Suprapubic skin (tissue), 4 donors: ENCODE measurements at places on chromosomes 3 and 15.

DNA sequence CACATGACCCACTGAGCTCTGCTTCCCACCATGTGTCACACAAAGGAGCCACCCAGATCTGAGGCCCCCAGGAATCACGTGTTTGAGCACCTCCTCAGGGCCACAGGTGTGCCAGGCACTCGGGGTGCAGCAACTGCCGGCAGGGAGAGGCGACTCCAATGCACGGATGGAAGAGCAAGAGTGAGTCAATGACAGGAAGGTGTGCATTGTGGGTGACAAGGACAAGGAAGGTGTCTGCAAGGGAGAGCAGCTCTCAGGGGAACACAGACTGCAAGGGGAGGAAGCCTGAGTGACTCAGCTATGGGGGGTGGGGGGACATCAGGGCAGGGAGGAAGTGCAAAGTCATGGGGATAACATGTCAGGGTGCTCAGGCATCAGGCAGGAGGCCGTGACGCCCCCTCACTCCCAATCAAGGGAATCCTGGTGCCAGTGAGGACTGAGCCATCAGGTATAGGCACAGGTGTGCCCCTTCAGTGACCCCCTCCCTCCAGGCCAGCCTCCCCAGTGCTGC lies 67.4 kb downstream of the NUP210 start:
- H3K4me3 ChIP-seq: no peak overlapping the region
- H3K27ac ChIP-seq: no peak overlapping the region
- H3K36me3 ChIP-seq: peaks cover 9% of the 10 kb centered on the region
- no peaks in the 10 kb centered on the region for H3K4me1 ChIP-seq
- no peaks in the 10 kb centered on the region for H3K27me3 ChIP-seq

- H3K36me3 ChIP-seq: peaks cover 19% of the 10 kb centered on the region
- no peak for DNase-seq
- peaks cover 23% of the 10 kb centered on the region for H3K4me1 ChIP-seq
- H3K4me3 ChIP-seq: no peak overlapping the region
Measured at GRCh38 chr3:14458434-14459275, 56.2 kb downstream of the SLC6A6 start.

- no peak for DNase-seq
- no peak overlapping the region for H3K27ac ChIP-seq
- no peak overlapping the region for H3K4me3 ChIP-seq
- no peaks in the 10 kb centered on the region for H3K4me1 ChIP-seq
Measured at GRCh38 chr3:109278546-109278945, 37.8 kb downstream of the DPPA2 start.

- no peak overlapping the region for H3K27ac ChIP-seq
- H3K36me3 ChIP-seq: no peaks in the 10 kb centered on the region
- H3K4me1 ChIP-seq: no peaks in the 10 kb centered on the region
Measured at GRCh38 chr15:82931221-82931620, 21.3 kb downstream of the HOMER2 start.

- H3K4me3 ChIP-seq: no peak overlapping the region
- no peak for DNase-seq
- peaks cover 6% of the 10 kb centered on the region for H3K4me1 ChIP-seq
- no peak overlapping the region for H3K27ac ChIP-seq
- H3K27me3 ChIP-seq: no peaks in the 10 kb centered on the region
Measured at GRCh38 chr15:71626596-71627088, 183.7 kb upstream of the NR2E3 start.

DNA sequence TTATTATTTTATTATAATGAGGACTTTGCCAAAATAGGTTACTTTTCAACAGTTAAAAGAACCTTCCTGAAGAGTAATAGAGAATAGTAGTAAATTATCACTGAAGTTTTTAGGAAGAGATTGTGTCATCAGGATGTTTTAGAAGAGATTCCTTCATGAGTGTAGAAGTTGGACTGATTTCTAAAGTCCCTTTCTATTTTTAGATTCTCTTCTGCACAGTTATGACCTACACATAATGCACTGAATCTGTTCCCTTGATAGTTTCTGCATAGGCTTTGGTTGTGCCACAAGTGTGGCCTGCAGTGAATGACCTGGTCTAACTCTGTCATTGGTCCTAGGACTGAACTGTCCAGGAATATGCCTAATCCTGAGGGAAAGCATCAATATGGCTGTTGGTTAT lies 23.9 kb downstream of the SLC35A5 start:
- no peaks in the 10 kb centered on the region for H3K27me3 ChIP-seq
- no peak overlapping the region for H3K4me3 ChIP-seq
- DNase-seq: no peak
- H3K4me1 ChIP-seq: peaks cover 2% of the 10 kb centered on the region
- H3K27ac ChIP-seq: no peak overlapping the region
- peaks cover 67% of the 10 kb centered on the region for H3K36me3 ChIP-seq

DNA sequence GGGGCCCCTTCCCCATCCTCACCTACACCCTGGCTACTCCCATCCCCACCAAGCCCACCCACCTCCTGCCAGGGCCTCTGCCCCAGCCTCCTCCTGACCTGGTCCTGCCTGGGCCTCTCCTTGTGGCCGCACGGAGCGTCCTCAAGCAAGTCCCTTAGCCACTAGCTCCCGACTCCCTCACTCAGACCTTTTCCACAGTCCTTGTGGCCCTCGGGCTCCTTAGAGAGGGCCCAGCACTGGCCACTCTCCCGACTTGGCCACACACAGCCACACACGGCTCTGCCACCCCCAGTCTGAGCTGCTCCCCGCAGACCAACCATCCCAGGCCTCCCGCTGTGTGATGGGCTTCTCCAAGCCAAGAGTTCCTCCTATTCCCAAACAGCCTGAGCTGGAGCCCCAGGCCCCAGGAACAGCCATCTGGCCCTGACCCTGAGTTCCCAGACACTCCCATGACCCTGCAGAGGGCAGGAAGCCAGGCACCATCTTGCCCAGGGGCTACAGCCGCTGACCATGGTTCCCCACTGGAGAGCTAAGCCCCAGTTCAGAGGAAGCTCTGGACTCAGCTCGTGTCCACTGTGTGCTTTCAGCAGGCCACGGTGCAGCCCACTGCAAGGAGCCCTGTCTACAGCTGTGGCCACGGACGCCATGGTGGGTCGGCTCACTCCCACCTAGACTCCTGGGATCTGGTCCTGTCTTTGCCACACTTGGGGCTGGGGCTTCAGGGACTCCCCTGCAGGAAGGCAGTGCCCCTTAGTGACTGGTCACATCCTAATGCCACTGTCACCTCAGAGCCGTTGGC lies 7.0 kb upstream of the RAB43 start:
- H3K4me3 ChIP-seq: no peak overlapping the region
- no peaks in the 10 kb centered on the region for H3K27me3 ChIP-seq
- no peaks in the 10 kb centered on the region for H3K4me1 ChIP-seq
- no peak for DNase-seq
- H3K36me3 ChIP-seq: peaks cover 71% of the 10 kb centered on the region
- no peak overlapping the region for H3K27ac ChIP-seq

DNA sequence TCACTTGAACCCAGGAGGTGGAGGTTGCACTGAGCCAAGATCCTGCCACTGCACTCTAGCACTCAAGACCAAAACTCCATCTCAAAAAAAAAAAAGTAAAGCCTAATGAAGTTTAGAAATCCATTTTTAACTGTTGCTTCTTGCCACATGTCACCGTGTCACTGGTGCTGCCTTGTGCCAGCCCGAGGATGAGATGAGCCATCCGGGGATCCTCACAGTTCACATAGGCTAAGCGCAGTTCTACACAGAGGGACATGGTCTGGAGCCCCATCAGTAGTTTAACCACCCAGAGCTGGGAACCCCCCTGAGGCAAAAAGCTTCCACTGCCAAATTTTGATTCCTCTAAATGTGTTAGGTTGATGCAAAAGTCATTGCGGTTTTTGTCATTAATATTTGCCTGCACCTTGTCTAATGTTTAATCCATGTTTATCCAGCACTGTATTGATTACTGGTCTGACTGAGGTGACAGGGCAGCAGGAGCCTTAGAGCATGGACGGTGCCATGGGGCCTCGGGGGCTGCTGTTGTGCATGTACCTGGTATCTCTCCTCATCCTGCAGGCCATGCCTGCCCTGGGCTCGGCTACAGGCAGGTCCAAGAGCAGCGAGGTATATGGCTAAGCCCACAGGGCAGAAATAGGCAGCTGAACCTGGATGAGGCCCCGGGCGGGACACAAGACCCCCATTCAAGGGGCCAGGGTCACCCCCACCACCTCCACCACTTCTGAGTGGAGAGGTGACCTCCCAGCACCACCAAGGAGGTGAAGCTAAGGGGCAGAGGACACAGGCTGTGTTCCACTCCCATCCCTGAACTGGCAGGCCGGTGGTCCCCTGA lies at the start of gene ITIH1:
Gene ITIH1 (plus strand): TSS at position 473 of the 832 bp plus-strand sequence. CDS start 17 bp downstream, at position 490.
- H3K4me1 ChIP-seq: no peaks in the 10 kb centered on the region
- DNase-seq: no peak
- no peak within 1 kb of the TSS for H3K4me3 ChIP-seq
- H3K27me3 ChIP-seq: peaks cover under 1% of the 10 kb centered on the region
- H3K36me3 ChIP-seq: no peaks in the 10 kb centered on the region
- no peak within 1 kb of the TSS for H3K27ac ChIP-seq

GRCh38 chr15:57143511-57144078 lies 225.2 kb downstream of the TCF12 start:
- DNase-seq: no peak
- no peaks in the 10 kb centered on the region for H3K27me3 ChIP-seq
- no peaks in the 10 kb centered on the region for H3K36me3 ChIP-seq
- H3K4me3 ChIP-seq: no peak overlapping the region
- peaks cover 21% of the 10 kb centered on the region for H3K4me1 ChIP-seq

DNA sequence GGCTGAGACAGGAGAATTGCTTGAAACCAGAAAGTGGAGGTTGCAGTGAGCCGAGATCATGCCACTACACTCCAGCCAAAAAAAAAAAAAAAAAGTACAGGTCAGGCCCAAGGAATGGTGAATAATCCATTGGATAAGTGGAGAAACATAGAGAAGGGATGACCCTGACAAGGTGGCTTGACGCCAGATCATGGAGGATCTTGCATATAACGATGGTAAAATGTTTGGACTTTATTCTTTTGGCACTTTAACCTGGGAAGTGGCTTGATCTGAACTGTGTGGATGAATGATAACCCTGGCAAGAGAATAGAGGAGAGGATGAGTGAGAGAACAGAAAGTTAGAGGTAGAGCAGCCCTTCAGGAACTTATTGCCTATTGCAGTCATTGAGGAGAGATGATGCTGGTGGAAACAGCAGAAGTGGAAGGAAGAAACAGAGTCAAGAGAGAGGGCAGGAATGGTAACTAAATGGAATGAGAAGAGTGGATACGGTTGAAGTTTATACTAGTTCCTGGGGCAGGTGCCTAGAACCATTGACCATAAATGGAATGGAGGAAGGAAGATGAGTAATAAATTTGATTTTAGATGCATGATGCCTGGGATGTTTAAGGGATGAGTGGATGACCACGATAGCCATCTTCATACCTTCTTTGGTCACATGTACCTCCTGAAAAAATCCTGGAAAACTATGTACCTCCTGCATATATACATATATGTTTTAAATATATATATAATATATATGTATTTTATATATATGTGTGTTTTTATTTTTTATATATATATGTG lies 57.8 kb downstream of the BLM start:
- H3K4me1 ChIP-seq: no peaks in the 10 kb centered on the region
- H3K36me3 ChIP-seq: no peaks in the 10 kb centered on the region
- no peak for DNase-seq
- H3K4me3 ChIP-seq: no peak overlapping the region
- no peak overlapping the region for H3K27ac ChIP-seq

DNA sequence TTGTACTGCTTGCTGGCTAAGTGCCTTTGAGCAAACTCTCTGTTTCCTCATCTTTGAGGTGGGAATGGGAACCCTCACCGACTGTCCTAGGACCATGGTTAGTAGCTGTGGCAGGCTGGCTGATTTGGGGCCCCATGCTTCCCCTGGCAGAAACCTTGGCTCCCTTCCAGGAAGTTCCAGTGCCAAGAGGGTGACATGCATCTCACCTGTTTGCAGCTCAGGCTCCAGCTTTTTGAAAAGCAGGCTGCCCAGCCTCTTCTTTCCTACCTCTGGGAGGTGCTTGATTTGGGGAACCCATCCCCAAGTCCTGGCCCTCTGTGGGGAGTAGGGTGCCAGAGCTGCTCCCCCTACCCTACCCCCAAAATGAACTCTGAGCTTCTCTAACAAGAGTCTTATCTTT lies 50.8 kb downstream of the RAB11A start:
- H3K36me3 ChIP-seq: no peaks in the 10 kb centered on the region
- H3K27ac ChIP-seq: no peak overlapping the region
- H3K4me3 ChIP-seq: no peak overlapping the region
- H3K27me3 ChIP-seq: no peaks in the 10 kb centered on the region
- DNase-seq: no peak

GRCh38 chr3:184549796-184550577 lies 11.6 kb upstream of the EPHB3 start:
- H3K27me3 ChIP-seq: no peaks in the 10 kb centered on the region
- H3K27ac ChIP-seq: no peak overlapping the region
- no peak for DNase-seq
- no peaks in the 10 kb centered on the region for H3K36me3 ChIP-seq
- peaks cover 3% of the 10 kb centered on the region for H3K4me1 ChIP-seq

GRCh38 chr15:90519688-90520087 lies 10.0 kb upstream of the CRTC3 start:
- no peaks in the 10 kb centered on the region for H3K27me3 ChIP-seq
- no peak overlapping the region for H3K27ac ChIP-seq
- no peak for DNase-seq
- H3K4me1 ChIP-seq: no peaks in the 10 kb centered on the region

DNA sequence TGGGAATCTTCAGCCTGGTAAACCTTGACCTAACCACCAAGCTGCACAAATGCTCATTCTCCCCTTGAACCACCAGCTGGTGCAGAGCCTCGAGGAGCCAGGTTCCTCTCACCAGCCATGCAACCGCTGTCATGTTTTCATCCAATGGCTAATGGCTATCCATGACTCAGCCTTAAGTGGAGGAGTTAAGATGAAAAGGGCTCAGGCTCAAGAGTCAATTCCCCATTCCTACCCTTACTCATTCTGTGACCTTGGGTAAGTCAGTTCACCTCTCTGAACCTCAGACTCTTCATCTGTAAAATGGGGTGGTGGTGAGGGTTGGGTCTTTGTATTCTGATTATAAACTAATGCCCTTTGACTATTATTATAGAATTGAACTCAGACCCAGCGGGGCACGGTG lies 515.6 kb downstream of the SHQ1 start:
- H3K4me1 ChIP-seq: peaks cover 27% of the 10 kb centered on the region
- peaks cover 5% of the 10 kb centered on the region for H3K27me3 ChIP-seq
- H3K36me3 ChIP-seq: no peaks in the 10 kb centered on the region
- H3K4me3 ChIP-seq: no peak overlapping the region
- no peak for DNase-seq

- H3K36me3 ChIP-seq: no peaks in the 10 kb centered on the region
- no peaks in the 10 kb centered on the region for H3K4me1 ChIP-seq
- DNase-seq: no peak
- H3K27me3 ChIP-seq: no peaks in the 10 kb centered on the region
Measured at GRCh38 chr3:181860235-181860634, 148.5 kb downstream of the SOX2 start.

DNA sequence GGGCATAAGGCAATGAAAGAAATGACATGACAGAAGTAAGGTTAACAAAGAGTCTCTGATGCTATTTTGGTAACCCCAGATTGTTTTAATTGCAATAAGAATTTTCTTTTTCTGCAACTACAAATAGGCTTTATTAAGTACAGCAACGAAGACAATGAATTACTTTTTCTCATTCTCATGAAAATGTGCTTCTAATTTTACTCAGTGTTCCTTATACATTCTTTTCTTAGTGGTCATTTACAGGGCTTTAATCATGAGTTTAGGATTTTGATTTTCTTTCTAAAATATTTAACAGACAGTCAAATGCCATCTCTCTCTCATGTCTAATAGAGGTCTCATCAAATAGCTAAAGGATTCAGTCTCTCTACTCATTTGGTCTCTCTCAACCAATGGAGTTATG lies 452.1 kb downstream of the RAP2B start:
- H3K36me3 ChIP-seq: no peaks in the 10 kb centered on the region
- H3K4me3 ChIP-seq: no peak overlapping the region
- no peaks in the 10 kb centered on the region for H3K27me3 ChIP-seq
- no peak overlapping the region for H3K27ac ChIP-seq
- H3K4me1 ChIP-seq: peaks cover 5% of the 10 kb centered on the region
